ENCODE measurements at places on chromosomes 16 and 17.

DNA sequence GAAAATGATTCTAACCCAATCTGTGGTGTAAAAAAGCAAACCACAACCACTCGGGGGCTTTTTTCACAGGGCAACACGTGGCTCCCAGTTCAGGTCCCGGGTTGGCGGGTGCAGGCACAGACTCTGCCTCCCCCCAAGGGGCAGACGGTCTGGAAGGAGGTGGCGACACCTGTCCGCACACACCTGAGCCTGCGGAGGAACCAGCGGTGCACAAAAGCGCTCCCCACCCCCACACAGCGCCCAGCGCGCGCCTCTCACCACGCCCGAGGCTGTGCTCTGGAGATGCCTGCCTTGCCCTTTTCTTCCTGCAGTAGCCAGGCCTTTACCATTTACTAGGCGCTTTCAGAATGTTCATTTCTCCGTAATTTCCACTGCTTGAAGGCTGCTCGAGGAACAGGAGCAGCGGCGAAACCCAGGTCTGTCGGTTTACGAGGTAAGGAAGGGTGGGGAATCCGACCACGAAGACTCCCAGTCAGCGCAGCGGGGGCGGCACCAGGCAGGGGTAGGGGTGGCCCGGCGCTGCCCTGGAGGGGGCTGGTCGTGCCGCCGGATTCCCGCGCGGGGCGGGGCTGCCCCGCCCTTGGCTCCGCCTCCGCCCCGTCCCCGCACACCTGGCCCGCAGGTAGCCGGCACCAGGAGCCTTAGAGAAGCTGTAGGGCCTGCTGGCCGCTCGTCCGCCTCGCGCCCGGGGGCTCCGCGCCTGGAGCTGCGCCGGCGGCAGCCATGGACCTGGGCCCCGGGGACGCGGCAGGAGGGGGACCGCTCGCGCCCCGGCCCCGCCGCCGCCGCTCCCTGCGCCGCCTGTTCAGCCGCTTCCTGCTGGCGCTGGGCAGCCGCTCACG is at the start of gene USP43:
USP43 (plus strand) TSS at position 608 of the 842 bp plus-strand sequence; CDS start at position 724, 116 bp downstream.
- DNase-seq, result peak; percentile 3

DNA sequence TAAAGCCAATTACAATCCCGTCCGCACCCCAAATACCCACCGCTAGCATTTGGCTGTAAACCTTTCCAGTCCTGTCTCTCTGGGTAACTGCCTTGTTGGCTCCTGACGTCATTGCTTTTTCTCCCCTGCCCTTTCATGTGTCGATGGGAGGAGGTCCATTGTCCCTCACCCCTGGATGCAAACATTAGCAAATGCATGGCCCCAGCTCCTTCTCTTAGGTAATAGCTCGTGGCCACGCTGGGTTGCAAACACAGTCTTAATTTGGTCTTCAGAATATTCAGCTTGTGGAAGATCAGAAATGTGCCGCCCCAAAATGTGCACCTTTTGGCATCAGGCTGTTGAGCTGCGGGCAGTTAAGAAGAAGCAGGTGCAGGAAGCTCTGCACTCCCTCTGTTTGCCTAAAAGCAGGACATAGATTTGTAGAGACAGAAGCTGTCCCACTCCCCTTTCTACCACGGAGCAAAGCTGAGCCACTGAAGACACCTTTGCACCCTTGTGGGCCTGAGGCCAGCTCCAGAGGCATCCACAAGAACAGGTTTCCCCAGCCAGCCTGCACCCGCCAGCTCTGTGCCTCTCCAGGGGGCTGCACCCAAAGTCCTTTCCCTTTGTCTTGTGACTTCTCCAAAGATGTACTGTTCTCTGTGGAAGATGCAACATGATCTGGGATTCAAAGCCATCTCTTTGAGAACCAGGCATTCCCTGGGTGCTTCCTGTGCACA is 127.3 kb downstream of the MGAT5B start:
- no peak for DNase-seq

- no peak for DNase-seq
These were observed 495 bp downstream of the TXNDC17 start for GRCh38 chr17:6641247-6641863.

DNA sequence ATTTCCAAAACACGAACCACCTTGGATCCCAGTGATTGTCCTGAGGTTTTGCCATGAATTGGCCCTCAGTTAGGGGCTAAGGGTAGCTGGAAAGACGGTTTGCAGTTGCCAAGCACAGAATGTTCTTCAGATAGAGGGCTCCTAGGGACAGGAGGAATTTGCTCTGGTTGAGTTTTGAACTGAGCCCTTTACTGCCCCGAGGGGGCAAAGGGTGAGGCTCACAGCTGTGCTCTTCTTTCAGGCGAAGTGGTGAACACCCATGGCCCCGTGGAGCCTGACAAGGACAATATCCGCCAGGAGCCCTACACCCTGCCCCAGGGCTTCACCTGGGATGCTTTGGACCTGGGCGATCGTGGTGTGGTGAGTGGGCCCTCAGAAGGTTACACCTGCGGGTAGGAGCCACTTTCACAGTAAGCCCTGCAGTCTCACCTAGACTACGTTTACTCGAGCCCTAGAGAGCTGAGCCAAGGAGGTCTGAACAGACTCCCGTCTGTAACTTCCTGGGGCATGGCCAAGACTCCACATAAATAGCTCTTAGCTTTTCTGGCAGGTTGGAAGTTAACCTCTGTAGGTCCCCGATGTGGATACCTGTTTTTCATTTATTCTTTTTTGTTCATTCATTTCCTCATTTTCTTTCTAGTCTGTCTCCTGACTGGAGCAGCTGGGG is 32.5 kb downstream of the NMT1 start:
- DNase-seq, result no peak

- no peak for DNase-seq
These were observed 32.6 kb downstream of the CDRT15 start for GRCh38 chr17:14204084-14204483.

GRCh38 chr17:66230922-66231591 is 1.8 kb upstream of the APOH start:
- no peak for DNase-seq

GRCh38 chr17:13004336-13004735 is 13.5 kb downstream of the ELAC2 start:
- DNase-seq, result no peak

- no peak for DNase-seq
These were observed 99.9 kb downstream of the EFCAB13 start for GRCh38 chr17:47423406-47424295.

GRCh38 chr17:42928714-42929496 is 28.3 kb downstream of the G6PC1 start:
- no peak for DNase-seq

GRCh38 chr16:22050963-22051362 is 41.4 kb upstream of the VWA3A start:
- DNase-seq, result no peak
